ENCODE measurements at places on chromosomes 5 and 9. TPM values are rescaled to one million over a fixed set of nuclear protein-coding genes. Genes with fewer than 3 reads are reported as not detected.

DNA sequence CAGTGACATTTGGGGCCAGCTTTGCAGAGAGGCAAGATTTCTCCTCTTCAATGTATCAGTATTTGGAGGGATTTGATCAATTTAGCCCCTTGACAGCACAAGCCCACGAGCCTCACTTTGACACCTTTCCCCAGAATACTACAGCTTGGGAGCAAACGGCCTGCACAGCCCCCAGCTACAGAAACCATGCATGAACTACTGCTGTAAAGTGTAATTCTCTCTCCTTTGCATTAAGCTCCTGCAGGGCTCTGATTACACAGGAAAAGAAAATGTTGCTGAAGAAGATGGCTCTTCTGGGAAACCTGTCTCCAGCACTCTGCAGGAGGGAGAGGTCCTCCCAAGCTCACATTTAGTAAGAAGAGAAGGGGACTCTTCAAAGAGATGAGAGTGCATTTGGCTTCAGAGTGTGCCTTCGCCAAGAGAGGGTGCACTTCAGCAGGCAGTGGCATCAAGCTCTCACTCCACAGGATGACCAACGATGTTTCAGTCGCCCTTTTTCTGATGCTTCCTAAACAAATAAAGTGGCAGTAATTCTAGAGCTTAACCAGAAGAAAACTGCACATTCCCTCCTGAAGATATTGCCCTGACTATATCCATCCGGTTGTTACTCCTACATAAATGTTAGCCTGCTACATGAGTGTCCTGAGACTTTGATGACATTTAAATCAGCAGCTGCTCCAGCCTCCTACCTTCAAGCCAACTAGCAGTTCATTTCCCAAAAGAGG lies 272.2 kb downstream of the AUH start:
- DNase-seq, result peak; percentile 58

GRCh38 chr5:57774439-57774838 lies 291.8 kb upstream of the ACTBL2 start:
- no peak for DNase-seq

- peak; percentile 78 for DNase-seq
Observed at GRCh38 chr5:124649491-124650146, 96.8 kb downstream of the ZNF608 start.

Gene SELENOP
- 17.3 TPM for total RNA-seq

GRCh38 chr9:95092262-95093072 lies 225.0 kb downstream of the FANCC start:
- peak; percentile 70 for DNase-seq

DNA sequence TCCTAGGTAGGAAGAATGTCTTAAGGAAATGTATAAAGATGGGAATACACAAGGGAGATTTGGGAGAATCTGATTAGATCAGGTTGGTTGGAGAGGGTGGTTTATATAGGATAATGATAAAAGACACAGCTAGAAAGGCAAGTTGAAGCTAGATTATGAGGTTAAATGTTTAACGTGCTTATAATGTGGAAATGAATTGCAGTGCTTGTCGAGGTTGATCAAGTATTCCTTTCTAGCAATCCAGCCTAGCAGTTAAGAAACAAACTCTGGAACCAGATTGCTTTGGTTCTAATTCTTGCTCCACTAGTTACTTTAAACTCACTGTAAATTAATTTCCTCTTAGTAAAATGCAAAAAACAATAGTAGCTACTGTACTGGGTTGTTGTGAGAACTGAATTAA lies 76.5 kb downstream of the NIPBL start:
- DNase-seq, result no peak

Gene SIT1
- not detected for total RNA-seq

DNA sequence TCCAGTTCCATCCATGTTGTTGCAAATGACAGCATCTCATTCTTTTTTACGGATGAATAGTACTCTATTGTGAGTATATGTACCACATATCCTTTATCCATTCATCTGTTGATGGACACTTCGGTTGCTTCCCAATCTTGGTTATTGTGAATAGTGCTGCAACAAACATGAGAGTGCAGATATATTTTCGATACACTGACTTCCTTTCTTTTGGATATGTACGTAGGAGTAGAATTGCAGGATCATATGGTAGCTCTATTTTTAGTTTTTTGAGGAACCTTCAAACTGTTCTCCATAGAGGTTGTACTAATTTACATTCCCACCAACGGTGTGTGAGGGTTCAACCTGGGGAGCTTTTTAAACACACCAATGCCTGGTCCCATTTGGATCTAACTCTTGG lies 22.3 kb downstream of the GALNT12 start:
- DNase-seq, result no peak

- peak; percentile 28 for DNase-seq
Observed at GRCh38 chr5:97142521-97143254, at the start of gene LIX1. TSS of gene LIX1 (minus strand) at chr5:97142611. CDS start at chr5:97142576, 35 bp downstream.

Gene GRXCR2
- total RNA-seq, result not detected

GRCh38 chr9:88659126-88659525 lies 124.1 kb downstream of the NXNL2 start:
- peak; percentile 90 for DNase-seq

Gene PDE6A
- not detected for total RNA-seq

DNA sequence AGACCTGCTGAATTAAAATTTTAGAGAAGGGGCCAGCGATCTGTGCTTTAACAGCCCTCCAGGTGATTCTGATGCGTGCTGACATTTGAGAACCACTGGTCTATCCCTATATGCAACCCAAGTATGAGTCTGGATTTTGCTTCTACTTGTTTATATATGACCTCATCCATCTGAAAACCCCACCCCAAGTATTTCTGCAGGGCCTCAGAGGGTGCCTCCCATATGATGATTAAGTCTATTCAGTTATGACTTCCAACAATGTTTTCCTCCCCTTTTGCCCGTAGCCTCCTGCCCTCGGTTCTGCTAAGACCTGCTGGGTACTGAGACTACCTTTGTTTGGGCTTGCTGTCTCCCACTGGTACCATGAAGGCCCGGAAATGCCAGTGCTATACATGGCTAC lies 376.0 kb upstream of the SMARCA2 start:
- peak; percentile 70 for DNase-seq

- no peak for DNase-seq
Observed at GRCh38 chr9:116703634-116704033, 16.5 kb downstream of the TRIM32 start.

GRCh38 chr5:71960195-71960594 lies 147.1 kb upstream of the MAP1B start:
- DNase-seq, result peak; percentile 41

Gene SH2D3C
- not detected for total RNA-seq

GRCh38 chr9:129362287-129363000 lies 184.4 kb upstream of the IER5L start:
- peak; percentile 56 for DNase-seq
